ENCODE measurements at places on chromosomes 12 and 14.
A peak's percentile ranks its signal among the peaks of the same experiment; 100 is the strongest.

DNA sequence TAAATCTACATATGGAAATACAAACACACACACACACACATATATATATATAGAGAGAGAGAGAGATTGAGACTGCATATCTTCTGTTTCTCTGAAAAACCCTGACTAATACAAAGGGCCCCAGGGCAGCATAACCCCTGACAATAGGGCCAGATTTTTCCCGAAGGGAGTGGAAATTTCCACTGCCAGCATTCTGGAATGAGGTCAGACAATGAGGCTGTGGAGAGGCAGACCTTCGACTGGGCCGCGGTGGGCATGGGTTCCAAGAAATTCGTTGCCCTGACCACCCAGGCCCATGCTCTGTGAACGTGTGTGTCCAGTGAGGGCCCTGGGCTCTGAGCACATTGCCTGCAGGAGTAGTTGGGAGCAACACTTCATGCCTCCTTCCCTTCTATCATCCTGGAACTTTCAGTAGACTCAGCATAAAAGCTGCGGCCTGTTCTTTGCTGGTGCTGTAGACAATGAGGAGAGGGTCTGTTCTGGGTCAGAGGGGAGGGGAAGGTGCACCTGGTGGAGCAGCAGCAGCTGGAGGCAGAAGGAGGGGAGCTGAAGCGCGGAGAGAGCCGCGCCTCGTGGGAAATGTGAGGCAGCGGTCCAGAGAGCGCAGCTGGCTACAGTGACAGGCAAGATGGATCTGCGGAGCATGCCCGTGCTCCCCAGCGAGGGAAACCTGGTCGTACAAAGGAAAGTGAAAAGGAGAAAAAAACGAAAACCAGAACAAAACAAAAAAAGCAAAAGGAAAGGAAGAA is 25.6 kb upstream of the CCDC60 start:
- DNase-seq = no peak

- DNase-seq = no peak
These were observed 39.4 kb downstream of the USP15 start for GRCh38 chr12:62299617-62300016.

DNA sequence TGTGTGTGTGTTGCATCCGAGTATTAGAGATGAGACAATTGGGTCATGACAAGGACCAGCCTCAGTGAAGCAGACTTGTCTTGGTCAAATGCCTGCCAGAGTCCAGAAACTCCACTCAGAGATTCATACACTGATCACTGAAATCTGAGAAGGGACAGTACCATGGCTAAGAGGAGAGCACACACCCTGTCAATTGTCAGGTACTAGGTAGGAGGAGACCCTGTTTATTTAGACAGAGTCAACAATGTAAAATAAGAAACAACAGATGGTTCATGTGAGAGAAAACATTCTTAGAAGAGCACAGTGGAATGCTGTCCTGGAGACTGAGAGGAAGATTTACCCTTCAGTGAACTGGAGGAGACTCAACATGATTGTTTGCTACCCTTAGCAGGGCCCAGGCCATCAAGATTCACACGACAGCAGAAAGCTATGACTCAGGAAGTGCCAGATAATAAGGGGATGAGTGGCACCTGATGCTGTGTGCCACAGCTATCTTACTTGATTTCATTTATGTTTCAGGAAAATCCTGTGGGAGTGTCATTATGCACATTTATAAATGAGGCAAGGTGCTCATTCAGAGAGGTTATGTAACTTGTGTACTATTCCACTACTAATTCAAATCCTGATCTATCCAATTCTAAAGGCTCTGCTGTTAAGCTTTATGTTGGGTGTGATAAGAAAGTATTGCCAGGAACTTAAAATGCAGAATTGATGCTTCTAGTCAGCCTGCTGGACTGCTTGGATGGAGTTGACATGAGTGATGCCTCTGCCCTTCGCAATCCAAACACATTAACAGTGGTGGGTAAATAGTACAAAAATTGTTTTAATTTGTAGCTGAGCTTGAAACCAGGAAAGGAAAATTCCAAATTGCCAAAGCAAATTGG is 136.6 kb upstream of the NEDD1 start:
- DNase-seq = no peak

- no peak for DNase-seq
These were observed 28.2 kb upstream of the KCNA1 start for GRCh38 chr12:4881266-4882064.

GRCh38 chr14:88516861-88517357 is 37.9 kb downstream of the PTPN21 start:
- DNase-seq = no peak

- DNase-seq = no peak
These were observed 65.1 kb upstream of the PZP start for GRCh38 chr12:9273276-9273675.

DNA sequence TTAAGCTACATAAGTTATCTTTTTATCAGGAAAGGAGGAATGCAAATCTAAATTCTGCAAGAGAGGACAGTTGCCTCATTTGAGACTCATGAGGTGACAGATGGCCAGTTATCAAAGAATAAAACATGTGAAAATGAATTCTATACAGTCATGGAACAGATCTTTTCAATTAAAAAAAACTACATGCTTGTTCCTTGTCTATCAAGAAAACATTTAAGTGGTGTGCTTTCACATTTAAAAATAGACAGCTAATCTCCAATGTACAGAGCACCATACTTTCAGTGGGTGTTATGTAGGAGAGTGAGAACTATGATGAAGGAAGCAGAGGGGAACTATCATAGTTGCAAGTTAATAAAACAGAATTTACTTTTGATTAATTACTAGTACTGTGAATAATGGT is 76.7 kb upstream of the TTC7B start:
- no peak for DNase-seq

- no peak for DNase-seq
These were observed 184.2 kb upstream of the FOXN3 start for GRCh38 chr14:89600950-89601826.

DNA sequence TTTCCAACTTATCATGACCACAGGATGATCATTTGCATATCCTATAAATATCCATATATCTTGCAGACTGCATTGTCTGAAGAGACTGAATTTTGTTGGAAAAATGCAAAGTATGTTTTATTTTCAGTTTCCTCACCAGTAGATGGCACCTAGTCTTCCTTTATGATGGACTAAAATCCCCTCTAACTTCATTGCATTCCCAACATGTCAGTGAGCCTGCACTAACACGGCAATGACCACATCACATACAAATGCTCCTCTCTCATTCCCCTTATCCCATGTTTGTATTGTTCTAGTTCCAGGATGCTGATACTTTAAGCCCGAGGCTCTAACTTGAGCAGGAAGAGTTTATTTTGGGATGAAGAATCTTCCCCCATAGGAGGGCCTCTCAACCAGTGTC is 24.7 kb upstream of the MYBPC1 start:
- DNase-seq = no peak

DNA sequence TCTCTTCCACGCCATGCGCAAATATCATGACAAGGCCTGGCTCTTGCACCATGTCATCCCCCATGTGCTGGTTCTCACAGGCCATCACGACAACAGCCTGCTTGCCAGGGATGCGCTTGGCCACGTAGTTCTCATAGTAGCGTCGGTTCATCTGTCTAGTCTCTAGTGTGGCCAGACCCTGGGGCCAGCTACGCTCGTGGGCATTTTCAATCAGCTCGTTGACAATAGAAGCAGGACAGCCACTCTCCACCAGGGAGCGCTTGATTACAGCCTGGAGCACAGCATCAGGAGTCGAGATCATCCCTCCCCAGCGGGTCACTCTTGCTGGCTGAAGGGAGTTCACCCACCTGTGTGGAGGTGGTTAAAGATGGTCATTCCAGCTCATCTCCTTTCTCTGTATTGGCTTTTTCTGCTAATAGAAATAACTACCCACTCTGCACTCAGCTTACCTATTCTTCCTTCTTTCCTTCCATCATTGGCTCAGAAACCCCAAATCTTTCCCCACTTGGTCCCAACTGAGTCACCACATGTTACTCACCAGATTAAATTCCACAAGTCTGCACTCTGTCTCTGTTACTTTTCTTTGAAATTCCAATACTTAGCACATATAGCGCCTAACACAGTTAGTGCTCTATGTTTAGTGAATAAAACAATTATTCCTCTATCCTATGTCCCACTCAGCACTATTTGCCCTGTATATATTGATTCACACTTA is 15.1 kb downstream of the RNF41 start:
- peak; percentile 48 for DNase-seq

GRCh38 chr12:18375131-18375530 is 113.8 kb downstream of the PIK3C2G start:
- no peak for DNase-seq

Measured in GM10248 (cell line).